ENCODE measurements at places on chromosomes 3 and 15.
A peak's percentile ranks its signal among the peaks of the same experiment; 100 is the strongest.

DNA sequence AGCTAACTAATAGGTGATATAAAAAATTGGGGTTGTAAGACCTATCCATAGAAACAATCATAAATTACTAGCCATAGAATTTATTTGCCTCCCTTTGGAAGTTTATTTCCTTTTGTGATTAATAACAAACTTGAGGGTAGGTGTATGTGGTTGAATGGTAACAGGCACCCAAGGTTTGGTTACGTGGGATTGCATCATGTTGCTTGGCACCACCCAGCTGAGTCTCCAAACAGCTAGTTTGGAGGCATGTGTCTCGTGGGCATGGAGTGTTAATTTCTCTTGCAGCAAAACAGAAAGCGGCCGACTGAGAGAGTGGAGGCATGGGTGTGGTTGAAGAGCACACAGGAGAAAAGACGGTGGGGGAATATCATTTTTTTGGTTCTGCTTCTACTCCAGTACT lies 441.4 kb downstream of the CNTN4 start:
- no peak for DNase-seq

- DNase-seq, result no peak
Measured at GRCh38 chr3:144358191-144358590, 386.6 kb downstream of the DIPK2A start.

GRCh38 chr3:121073011-121073410 lies 165.0 kb downstream of the STXBP5L start:
- no peak for DNase-seq

GRCh38 chr15:41804916-41805666 lies 22.8 kb upstream of the JMJD7 start:
- DNase-seq, result no peak

DNA sequence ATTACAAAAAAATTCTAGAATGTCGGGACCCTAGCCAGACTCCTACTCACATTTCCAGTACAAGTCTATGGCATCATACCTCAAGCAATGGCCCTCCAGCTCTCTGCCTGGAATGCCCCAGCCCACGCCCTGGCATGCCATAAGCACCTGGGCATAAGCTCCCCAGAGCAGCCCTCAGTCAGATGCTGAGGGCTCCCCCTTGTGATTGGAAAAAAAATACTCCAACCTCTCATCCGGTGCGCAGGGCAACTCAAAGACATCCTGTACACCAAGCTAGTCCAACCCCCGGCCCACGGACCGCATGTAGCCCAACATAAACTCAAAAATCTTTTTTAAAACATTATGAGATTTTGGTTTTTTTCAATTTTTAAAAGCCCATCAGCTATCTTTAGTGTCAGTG lies 115.4 kb downstream of the NEK10 start:
- DNase-seq, result peak; percentile 16

DNA sequence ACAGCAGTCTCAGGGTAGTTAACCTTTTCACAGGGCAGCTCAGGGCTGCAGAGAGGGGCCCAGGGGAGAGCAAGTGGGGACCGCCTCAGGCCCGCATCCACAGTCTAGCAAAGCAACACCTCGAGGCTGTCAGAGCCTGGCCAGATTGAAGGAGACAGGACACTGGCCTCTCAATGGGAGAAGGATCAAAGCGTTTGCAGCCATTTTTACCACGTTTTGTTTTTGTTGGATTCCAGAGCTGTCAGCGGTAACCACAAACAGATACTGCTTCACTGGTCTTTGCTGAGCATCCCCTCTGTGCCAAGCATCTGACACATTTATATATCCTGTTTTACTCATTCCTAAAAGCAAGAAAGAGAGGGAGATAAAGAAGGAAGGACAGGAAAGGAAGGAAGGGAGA lies 153.8 kb downstream of the SHQ1 start:
- no peak for DNase-seq

GRCh38 chr3:9101286-9101685 lies 138.0 kb upstream of the RAD18 start:
- no peak for DNase-seq

DNA sequence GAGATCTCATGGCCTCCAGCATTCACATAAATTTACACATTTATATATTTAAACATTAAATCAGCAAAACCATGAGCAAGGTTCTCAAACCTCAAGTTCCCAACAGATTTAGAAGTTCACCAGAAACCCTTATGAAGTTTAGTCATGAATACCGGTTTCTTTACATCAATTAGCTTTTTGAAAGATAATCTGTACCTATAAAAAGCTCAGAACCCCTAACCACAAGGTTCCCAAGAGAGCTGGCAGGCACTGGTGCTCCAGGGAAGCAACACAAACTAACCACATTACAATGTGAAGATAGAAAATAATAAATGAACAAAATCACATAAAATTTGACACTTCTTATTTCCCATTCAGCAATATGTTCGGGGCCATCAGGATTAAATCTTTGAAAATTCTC lies 150.9 kb downstream of the FBN1 start:
- DNase-seq, result no peak

- no peak for DNase-seq
Measured at GRCh38 chr15:71224024-71224423, 108.8 kb downstream of the THSD4 start.

GRCh38 chr3:171829841-171830517 lies 13.2 kb upstream of the TMEM212 start:
- peak; percentile 63 for DNase-seq

GRCh38 chr3:121545049-121545573 lies 677 bp downstream of the POLQ start:
- no peak for DNase-seq

DNA sequence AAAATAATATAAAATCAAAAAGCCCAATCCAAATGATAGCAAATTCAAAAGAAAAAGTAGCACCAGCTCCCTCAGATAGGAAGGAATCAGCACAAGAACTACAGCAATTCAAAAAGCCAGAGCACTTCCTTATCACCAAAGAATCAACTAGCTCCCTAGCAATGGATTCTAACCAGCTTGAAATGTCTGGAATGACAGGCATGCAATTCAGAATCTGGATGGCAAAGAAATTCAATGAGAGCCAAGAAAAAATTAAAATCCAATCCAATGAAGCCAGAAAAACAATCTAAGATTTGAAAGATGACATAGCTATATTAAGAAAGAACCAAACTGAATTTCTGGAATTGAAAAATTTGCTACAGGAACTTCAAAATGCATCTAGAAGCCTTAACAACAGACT lies 1334.4 kb upstream of the ALCAM start:
- peak; percentile 9 for DNase-seq

DNA sequence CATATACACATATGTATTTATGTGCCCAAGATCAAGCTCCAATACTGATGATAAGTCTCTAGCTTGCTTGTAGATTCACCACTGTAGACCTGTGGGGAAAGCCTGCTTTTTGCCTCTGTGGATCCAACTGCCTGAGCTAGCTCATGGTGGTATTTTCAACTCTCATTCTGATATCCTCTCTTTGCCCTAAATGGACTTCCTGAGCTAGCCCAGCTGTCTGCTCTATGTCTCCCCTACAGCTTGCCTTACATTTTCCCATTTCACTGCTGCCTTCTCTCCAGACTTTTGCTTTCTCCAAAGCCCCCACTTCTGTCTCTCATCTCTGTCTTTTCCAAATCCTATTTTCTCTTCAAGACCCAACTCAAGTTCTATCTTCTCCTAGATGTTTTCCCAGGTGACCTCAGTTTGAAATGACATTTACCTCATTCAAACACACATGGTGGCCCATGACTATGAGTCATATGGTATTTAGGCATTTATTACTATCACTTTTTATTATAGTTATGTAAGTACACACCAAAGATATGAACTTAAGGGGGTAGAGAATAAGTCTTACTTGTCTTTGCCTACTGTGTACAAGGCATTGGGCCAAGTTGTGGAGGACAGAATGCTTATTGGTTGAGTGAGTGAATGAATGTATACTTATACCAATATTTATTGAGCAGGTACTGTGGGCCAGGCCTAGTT lies 191.7 kb downstream of the NR1D2 start:
- DNase-seq, result no peak

DNA sequence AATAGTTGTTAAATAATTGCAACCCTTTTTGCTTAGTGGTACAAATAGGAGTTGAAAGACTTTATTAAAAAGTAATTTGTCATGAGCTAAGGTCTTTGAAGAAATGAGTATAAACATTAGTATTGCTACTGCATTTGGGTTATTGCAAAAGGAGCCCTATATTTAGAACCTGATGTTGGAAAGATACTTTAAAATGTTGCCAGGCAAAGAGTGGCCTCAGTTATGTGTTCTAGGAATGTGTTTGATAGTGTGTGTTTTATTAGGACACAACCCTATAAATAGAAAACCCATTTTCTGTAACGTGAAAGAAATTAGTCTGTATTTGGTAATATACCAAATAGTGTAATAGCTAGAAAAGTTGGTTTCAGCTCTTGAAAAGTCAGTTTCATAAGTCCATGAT lies 10.7 kb downstream of the VPS8 start:
- no peak for DNase-seq

GRCh38 chr15:25670025-25670554 lies 193.0 kb downstream of the ATP10A start:
- peak; percentile 81 for DNase-seq

DNA sequence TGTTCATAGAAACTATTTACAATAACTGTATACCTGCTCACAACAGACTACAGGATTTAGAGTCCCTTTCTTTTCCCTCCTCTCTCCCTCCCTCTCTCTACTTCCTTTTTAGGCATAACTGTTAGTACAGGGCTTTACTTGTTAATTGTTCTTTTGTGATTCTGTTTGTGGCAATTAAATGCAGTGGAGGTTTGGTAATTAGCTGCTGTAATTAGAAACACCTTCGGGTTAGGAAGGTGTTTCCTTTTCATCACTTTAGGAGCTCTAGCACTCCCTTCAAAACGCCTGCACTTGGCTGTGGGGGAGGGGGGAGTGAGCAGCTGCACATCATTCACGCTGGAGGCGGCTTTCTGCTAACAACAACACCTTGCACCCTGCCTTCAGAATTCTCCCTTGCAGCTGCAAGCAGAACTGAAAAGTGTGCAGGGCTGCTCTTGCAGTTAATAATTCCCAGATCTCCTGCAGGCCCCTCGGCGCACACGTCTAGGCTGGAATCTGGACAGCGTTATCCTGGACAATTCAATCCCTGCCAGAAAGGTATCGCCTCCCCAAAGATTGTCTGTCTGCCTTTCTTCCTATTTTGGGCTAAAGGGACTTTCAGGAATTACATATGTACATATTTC lies 242.6 kb upstream of the RGMA start:
- DNase-seq, result peak; percentile 64

DNA sequence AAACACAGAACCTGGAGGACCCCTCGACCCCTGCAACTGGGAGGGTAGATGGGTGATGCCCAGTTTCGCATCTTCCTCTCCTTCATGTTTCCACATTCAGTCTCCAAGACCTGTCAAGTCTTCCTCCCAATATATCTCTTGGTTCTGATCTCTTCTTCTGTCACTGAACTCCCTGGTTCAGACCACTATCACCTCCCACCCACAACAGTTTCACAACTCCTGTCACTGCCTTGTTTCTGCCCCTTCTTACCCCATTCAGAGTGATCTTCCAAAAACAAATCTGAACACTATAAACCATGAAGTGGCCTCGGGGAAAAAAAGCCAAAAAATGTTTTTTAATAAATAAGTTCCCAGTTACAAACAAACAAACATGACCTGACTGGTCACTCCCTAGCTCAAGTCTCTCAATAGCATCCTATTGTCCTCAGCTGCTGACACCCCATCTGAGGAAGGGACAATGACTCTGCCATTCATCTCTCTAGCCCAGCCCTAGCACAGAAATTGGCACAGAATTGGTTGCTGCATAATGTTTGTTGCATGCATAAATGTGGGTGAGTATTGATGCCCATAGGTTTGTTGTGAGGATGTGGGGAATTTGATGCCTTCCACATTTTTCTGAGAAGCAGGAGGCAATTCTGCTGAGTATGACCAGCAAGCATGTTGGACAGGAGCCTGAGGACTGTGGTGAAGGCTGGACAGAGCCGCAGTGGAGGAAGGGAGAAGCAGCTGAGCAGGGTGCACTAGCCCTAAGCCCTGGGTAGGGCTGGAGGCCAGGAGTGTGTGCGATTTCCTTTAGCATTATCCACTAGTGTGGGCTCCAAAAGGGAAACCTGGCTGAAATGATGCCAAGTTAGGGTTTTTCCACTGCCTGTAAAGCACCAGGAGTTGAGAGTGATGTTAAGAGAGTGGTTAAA lies 12.2 kb upstream of the XYLB start:
- DNase-seq, result no peak

- DNase-seq, result no peak
Measured at GRCh38 chr3:48428572-48429316, 1.1 kb downstream of the PLXNB1 start.

GRCh38 chr15:99542828-99543227 lies 23.0 kb upstream of the MEF2A start:
- DNase-seq, result no peak

- no peak for DNase-seq
Measured at GRCh38 chr3:57157545-57157944, 7.6 kb downstream of the IL17RD start.

- no peak for DNase-seq
Measured at GRCh38 chr3:32405711-32406323, 14.2 kb downstream of the CMTM7 start.

- no peak for DNase-seq
Measured at GRCh38 chr3:24566927-24567326, 72.3 kb upstream of the THRB start.

Data from NT2/D1 (cell line).